Astrocyte (in vitro differentiated cells and primary cell): ENCODE measurements at places on chromosomes 13 and 19.
A peak's percentile ranks its signal among the peaks of the same experiment; 100 is the strongest.

DNA sequence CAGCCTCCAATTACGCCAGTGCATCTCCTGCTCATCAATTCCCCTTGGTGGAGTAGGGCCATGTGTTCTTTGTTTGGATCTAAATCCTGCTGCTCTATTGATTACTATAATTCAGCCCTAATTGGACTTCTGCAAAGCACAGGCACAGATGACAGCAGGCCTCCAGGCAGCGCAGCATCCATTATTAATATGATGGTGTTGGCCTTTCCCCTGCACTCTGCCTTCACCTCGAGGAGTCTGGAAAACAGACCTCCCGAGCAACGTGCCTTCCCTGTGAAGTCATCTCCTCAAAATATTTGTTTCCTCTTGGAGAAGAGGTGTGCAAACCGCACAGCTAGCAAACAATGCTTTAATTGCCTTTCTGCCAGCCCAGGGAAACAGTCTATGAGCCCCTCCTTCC is 92.5 kb downstream of the UQCRFS1 start:
- DNase-seq = no peak

DNA sequence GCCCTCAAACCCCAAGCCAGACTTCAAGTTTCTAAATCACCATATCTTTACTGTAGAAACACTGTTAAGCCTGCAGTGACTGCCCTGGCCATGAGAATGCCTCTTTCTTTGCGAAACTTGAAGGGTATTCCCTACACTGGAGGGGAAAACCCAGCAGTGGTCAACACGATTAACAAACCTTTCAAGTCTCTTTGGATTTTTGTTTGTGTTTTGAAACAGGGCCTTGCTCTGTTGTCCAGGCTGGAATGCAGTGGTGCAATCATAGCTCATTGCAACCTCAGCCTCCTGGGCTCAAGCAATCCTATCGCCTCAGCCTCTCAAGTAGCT is 17.4 kb upstream of the POMP start:
- DNase-seq = no peak

DNA sequence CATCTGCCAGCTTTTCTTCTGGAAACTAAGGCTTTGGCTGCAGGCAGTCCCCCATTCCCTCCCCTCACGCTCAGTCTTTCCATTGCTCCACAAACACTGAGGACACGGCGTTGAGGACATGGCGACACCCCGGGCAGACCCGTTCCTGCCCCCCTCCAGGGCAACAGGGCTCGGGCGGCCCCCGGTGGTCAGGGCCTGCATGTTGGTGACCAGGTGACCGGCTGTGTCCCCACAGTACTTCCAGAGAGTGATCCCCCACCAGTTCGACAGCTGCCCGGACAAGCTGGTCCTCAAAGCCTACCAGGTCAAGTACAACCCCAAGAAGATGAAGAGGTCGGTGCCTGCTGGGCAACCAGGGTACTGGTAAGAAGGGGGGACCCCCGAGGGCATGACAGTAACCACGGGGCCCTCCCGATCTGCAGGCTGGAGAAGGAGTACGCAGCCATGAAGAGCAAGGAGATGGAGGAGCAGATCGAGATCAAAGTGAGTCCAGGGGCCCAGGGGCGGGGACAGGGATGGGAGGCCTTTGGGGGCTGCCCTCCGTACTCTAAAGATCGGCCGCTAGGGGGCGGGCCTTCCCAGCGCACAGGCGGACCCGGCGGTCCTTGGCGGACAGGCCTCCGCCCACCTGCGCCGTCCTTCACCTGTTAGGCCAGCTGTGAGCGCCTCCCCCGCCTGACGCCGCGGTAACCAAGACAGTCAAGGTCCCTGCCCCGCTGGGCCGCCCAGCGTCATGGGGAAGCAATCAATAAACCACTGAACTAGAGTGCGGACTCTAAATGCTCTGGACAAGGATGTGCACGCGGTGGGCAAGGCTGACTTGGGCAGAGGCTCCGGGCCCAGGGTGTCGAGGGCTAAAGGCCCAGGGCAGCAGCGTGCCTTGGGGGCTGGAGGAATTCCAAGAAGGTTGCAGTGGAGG is 21.1 kb downstream of the PRR36 start:
- DNase-seq = no peak

DNA sequence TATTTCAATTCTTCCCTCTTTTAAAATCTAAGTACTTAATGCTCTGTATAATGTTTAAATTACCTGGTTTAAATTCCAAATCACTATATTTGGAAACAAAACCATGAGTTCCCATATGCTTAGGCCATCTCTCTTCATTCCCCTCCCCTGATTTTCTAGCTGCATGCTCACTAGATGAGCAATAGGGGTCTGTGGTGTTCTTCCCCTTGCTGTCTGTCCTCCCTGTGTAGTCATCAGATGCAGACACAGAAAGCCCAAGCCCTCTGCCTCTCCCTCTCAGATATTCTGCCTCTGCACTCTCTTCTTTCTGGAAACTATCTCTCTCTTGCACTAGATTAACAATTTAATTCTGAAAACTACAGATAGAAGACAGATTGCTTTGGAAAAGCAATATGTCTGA is 1730.2 kb downstream of the OLFM4 start:
- DNase-seq = no peak

DNA sequence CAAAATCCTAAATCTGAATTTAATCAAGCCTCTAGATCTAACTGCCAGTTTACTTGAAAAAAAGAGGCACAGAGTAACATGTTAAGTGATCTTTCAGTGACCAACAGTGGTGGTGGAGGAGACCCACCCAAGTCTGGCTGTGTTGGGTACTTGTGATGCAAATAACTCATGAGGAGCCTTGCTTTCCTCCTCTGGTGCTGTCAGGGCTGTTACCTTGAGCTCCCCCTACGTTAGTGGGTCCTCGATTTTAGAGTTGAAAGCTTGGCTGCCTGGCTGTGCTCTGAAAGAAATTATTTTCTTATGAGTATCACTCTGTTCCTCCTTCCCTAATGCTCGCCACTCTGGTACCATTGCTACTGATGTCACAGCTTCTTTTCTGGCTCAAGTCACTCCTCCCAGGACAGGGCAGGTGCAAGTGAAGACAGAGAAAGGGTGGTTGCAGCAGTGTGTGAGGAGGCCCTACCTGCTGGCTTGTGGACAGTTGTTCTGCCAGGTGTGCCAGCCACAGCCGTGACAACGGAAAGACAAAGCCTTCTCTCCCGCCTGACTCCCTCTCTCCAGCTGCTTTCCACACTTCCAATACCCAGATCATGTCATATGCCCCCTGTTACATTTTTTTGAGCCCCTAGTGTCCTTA is 6.5 kb upstream of the SUPT20H start:
- DNase-seq = no peak

GRCh38 chr19:41847351-41848105 is 2.7 kb downstream of the DMRTC2 start:
- DNase-seq = no peak

DNA sequence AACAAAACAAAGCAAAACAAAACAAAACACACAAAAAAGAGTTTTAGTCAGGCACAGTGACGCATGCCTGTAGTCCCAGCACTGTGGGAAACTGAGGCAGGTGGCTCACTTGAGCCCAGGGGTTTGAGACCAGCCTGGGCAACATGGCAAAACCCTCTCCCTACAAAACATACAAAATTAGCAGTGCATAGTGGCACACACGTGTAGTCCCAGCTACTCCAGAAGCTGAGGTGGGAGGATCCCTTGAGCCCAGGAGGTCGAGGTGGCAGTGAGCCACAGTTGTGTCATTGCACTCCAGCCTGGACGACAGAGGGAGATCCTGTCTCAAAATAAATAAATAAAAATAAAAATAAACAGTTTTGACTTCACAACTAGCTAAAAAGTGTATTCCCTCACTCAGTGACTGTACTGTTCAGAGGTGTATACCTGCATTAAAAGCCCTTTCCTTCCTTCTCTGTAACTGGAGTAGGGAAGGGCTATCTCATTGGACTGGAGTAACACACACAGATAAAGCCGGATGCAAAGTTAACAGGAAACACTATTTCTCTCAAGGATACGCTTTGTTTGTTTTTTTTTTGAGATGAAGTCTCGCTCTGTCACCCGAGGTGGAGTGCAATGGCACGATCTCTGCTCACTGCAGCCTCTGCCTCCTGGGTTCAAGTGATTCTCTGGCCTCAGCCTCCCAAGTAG is 3.7 kb upstream of the BAX start:
- no peak for DNase-seq

GRCh38 chr19:46081928-46082727 is 41.3 kb upstream of the IGFL4 start:
- DNase-seq = peak; percentile 59

DNA sequence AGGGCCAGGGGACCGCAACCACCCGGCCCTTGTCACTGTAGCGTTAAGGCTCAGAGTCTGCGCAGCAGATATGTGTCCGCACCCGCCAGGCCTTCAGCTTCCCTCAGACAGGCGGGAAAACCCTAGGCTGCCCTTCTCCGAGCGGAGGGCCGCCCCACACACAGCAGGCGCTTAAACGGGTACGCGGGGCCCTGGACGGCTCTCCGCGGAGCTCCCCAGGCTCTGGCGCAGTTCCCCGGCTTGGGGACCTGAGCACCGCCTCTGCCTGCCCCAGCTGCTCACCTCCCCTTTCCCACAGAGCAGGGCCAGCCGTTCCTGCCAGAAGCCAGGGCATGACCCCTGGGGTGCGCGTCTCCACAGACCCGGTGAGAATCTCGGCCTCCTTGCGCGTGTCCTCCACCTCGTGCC is 593 bp downstream of the ZNF135 start:
- DNase-seq = no peak

DNA sequence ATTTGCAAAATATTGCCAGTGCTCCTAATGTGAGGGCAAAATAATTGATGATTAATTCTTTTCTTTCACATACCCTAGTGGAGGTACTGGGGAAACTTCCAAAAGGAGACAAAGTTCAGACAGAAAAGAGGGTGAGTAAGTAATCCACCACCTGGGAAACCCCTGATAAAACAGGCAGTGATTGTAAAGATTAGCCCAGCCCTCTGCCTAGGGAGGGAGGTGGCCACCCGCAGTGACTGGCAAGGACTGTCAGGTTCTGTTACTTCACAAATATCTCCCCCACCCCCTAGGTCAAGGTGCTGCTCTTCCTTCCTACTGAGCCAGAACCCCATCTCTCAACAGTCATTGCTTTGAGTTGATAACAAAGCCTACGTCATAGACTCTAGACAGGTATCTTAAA is 239.7 kb downstream of the DNAJC15 start:
- no peak for DNase-seq

- no peak for DNase-seq
These were observed 31.0 kb downstream of the TDRD12 start for GRCh38 chr19:32750441-32751055.

DNA sequence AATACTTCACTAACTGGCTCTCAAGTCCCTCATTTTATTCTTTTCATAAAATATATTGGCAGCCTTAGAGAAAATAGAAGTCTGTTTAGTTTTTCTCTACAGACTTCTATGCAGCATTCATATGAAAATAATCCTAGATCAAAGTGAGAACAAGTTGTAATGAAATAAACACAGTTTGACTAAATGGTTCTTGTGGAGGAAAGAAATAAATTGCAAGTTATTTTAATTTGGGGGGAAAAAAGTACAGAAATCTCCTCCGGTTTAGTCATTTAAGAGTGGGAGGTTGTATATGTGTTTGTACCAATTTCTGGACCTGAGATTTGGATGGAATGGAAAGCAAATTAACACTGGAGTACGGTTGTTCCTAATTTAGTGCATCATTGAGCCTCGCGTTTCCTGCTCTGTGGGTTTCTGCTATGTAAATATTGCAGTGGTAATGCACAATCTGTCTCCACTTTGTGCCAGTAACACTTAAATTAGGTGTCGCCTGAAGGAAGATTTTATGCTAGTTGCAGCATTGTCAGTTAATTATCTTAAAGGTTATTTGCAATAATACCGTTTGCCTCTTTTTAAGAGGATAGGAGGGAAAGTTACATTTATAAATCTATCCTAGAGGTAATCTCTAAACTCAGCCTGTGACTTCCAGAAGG is 100.2 kb downstream of the ZIC5 start:
- DNase-seq = no peak

DNA sequence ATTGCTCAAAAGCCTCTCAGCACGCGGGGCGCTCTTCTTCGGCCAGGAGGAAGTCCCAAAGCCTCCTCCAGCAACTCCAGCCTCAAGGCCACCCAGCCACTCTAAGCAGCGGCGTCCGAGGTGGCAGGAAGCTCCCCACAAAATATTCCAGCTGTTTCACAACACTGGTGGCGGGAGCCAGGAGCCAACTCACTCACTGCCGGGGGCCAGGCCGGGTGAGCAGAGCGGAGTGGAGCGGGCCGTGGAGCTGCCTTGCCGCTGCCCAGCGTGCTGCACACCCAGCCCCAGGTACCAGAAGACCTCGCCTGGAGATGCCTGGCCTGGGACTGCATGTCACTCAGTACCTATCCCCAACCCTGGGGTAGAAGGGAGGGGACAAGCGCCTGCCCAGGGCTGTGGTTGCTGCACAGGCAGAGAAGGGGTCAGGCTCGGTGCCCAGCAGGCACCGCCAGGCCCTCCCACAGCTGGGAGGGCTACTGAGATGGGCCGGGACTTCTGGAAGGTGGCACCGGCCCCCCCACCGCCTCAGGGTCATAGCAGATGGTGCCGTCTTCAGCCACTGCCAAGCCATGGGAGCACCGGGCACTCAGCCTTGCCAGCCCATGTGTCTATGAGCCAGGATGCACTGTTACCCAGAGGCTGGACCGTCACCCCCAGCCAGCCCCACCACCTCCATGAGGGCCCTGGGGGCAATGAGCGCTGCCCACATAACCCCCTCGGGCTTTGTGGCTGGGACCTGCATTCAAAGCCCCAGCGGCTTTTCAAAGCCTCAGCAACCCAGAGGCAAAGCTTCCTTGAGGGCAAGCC is 59.2 kb downstream of the MLLT1 start:
- DNase-seq = no peak

- DNase-seq = no peak
These were observed 4.1 kb upstream of the NANOS3 start for GRCh38 chr19:13872695-13873389.

GRCh38 chr19:51754109-51754508 is 2.4 kb upstream of the FPR1 start:
- DNase-seq = no peak
